ENCODE measurements at places on chromosomes 3 and 15.

DNA sequence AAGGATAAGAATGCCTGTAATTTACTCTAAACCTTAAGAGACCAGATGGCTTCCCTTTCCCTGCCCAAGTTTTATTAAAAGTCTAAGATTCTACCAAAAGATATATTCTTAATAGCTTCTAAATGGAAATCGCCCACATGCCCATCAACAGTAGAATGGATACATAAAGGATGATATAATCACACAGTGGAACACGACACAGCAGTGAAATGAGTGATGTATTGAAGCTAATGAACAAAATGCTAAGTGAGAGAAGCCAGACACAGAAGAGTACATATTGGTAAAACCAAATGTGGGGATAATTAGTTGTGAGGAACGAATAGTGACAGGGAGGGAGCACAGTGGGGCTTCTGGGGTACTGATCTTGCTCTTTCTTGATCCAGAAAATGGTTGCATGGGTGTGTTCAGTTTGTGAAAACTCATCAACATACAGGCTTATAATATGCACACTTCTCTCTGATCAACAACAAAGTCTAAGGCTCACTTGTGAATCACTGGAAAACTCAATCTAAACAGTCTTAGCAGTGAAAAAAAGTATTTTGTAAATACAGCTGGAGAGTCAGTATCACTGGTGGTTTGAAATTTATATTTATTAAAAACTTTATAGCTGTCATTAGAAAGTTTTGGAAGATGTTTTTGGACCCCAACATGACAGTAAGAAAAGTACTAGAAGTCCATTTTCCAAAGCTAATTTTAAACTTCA lies 170.7 kb upstream of the FAM3D start:
- no peak for DNase-seq

DNA sequence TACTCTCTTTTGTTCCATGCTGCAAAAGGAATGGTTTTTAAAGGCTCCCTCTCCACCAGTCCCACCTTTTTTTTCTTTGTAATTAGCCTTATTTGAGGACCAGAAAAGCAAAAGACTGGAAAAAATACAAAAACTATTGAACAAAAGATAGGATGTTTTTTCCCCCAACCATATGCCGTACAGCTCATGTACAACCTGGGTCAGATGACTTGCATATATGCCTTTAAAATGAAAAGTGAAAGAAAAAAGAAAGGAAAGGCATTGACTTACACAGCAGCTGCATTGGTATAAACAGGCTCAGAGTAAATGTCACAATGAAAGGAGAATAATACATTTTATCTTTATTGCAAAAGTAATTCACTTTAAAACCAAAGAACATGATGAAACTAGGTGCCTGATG lies 69.5 kb upstream of the CMC1 start:
- DNase-seq, result no peak

DNA sequence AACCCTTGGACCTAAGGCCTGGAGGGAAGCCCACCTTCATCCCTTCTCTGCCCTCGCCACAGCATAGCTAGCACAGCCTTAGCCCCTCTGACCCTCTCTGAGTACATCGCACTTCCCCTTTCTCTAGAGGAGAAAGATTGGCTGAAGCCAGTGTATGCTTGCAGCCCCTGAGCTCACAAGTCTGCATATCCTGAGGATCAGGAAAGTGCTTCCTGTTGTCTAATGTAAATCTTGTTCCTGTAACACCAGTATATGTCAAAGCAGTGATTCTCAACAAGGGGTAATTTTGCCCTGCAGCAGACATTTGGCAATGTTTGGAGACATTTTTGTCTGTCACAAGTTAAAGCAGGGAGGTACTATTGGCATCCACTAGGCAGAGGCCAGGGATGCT lies 2.2 kb upstream of the PRKCD start:
- no peak for DNase-seq

GRCh38 chr15:92955706-92956105 lies 55.6 kb downstream of the CHD2 start:
- DNase-seq, result no peak

DNA sequence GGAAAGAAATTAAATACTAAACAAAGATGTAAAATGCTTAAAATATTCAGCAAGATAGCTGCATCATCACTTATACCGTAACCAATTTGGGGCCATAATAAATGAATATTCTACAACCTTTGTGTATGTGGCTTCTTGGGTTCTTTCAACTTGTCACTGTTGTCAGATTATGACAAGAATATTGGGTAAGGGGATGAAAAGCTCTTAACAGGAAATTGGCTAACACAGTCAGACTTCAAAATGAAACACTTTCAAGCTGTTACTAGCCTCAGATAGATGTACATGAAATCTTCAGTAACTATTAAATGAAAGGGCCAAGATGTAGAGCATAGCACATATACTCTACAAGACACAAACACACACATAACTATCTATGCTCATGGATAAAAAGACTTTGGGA lies 38.7 kb upstream of the ZNF385D start:
- DNase-seq, result no peak

GRCh38 chr3:129601713-129602112 lies 4.8 kb downstream of the PLXND1 start:
- no peak for DNase-seq

Measured in HS-5 (cell line).